Stimulated activated CD4-positive, alpha-beta T cell treated with anti-CD3 and anti-CD28 coated beads, TNF-alpha, amount 100 ng/mL, for 48 hours (primary cell): ENCODE measurements at places on chromosomes 16 and 17.

DNA sequence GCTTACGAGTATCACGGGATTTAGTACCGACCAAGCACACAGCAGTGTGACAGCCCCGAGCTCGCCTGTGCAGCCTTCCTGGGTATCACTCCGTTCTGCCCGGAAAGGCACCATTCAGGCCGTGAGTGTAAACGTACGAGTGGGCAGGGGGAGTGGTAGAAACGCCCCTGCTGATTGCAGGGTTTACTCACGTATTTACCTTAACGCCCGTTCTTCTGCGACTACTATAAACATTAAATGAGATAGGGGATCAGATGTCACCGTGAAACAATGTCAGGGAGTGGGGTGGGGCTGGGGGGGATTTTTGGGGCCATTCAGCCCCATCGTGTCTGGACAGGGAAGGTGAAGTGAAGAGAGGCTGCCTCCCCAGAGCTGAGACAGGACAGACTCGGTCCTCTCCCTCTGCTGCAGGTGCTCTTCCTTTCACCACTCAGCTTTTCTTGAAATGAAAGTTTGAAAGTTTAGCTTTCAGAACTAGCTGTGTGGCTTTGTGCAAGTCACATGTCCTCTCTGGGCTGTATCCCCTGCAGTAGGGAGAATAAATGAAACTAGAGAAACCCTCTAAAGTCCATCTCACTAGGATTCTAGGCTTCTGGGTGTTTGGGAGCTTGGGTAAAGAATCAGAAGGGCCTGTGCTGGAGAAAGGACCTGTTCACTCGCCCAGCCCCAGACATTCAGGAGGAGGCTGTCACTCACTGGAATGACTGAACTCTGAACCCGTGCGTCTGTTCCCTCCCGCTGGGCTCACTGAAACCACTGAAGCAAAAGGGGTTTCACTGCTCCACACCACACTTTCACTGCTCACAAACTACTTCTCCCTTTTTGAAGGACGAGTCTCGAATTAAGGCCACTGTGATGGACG lies 66.7 kb downstream of the RPA1 start:
- DNase-seq = no peak

GRCh38 chr16:64397945-64398508 lies 723.8 kb downstream of the CDH11 start:
- DNase-seq = no peak

GRCh38 chr16:48860341-48860740 lies 250.4 kb upstream of the N4BP1 start:
- no peak for DNase-seq

GRCh38 chr17:71315568-71315967 lies 805.3 kb upstream of the SOX9 start:
- no peak for DNase-seq

DNA sequence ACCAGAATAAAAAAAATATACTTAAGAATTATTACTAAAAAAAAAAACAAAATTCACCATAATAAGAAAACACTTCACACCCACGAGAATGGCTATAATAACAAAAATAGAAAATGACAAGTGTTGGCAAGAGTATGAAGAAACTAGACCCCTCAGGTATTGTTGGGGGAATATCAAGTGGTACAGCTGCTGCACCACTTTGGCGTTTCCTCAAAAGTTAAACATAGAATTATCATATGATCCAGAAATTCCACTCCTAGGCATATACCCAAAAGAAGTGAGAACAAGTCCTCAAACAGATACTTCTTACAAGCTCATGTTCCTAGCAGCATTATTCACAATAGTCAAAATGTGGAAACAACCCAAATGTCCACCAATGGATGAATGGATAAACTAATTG lies 26.3 kb downstream of the AMFR start:
- DNase-seq = no peak

DNA sequence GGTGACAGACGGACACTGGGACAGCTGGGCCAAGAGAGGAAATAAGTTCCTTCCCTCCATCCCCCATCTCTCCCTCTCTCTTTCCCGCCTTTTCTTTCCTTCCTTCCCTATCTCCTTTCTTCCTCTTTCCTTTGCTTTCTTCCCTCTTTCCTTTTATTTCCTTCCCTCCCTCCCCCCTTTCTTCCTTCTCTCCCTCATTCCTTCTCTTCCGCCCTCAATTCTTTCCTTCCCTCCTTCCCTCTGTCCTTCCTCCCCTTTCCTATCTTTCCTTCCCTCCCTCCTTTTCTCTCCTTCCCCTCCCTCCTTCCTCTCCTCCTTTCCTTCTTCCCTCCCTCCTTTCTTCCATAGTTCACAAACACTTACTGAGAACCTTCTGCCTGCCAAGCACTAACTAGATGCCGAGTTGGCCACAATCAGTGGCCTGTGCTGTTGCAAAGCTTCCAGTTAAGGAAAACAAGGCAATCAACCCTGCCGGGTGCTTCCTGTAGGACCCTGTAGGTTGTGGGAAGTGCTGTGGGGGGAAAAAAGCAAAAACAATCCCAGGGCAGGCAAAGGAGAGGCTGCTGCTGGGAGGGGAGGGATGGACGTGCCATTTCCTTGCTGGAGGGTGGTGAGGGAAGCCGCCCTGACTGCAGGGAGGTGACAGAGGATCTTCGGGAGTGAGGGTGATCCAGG lies 31.7 kb downstream of the ABCC6 start:
- DNase-seq = no peak

GRCh38 chr17:81241648-81242420 lies 2.7 kb downstream of the NDUFAF8 start:
- peak; percentile 41 for DNase-seq

DNA sequence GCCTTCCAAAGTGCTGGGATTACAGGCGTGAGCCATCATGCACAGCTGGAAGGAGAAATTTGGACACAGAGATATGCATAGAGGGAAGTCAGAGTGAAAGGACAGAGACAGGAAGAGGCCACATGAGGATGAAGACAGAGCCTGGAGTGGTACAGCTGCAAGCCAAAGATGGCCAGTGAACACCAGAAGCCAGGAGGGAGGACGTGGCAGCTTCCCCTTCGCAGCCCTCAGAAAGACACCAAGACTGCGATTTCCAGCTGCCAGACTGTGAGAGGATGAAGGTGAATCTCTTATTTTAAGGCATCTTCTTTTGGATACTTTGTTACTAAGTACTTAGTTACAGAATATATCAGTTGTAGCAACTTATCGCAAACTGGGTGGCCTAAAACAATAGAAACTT lies 60.5 kb upstream of the PLCG2 start:
- DNase-seq = no peak

GRCh38 chr17:76755285-76755684 lies 17.4 kb downstream of the MFSD11 start:
- no peak for DNase-seq

- DNase-seq = no peak
These were observed 4.3 kb upstream of the POLG2 start for GRCh38 chr17:64500862-64501765.

- DNase-seq = no peak
These were observed 97.8 kb downstream of the NXN start for GRCh38 chr17:881778-882177.

DNA sequence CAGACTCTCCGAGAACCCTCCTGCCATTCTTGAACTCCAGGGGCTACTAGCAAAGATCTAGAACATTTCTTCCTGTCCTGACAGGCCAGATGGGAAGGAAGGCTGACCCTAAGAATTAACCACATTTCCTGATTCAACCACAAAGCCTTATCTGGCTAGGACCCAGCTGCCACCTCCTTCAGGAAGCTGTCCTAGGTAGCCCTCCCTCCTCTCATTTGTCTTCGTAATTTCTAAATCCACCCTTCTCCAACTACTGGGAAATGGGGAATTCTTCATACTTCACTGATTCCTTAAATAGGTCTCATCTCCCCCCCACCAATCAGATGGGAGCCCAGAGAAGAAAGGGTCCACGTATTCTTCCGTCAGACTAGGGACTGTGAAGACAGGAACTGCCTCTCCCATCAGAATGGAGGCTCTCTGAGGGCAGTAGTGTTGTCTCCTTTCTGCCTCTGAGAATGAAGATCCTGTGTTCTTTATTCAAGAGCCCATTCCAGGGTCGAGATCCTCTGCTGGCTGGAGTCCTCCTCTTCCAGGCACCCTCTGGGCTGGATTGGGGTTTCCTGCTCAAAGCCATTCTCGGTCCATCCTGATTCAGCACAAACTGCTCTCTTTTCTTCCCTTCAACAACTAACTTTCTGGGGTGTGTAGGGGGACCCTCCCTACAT lies 2.1 kb downstream of the SAMD14 start:
- no peak for DNase-seq

- no peak for DNase-seq
These were observed 38.1 kb downstream of the ZDHHC7 start for GRCh38 chr16:84973236-84973635.

DNA sequence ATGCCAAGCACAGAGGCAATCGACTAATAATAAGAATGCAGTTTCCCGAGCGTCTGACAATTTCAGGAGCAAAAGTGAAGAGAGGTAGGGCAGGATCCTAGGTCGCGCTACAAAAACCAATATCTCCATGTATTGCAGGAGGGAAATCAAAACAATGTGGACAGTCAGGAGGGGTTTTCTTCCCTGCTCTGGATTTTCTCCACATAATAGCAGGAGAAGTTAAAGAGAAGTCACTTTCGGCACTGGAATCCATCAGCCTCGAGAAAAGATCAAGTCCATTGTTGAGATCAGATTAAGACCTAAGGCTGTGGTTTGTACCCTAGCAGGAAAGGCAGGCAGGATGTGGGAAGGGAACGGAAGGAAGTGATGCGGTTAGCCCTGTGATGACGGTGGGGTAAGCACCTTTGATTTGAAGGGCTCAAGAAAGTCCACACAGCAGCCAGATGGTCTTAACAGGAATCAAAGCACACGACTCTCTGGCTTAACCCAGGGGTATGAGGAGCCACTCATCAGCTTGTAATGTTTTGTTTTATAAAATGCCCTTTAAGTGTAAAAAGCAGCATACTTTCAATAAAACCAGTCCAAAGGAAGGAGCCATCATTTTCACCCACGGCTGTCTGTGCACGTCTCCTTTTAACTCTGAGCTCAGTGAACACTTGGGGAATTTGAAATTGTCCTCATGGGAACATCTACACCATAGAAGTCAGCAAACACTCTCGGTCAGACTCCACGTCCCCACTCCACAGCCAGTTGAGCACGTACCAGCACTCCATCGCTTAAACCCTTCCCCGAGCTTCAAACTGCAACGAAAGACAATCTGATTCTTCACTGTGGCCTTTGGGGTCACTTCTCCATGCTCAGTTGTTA lies 15.8 kb upstream of the AKTIP start:
- peak; percentile 65 for DNase-seq

GRCh38 chr17:30513346-30513745 lies 36.1 kb downstream of the GOSR1 start:
- DNase-seq = no peak

DNA sequence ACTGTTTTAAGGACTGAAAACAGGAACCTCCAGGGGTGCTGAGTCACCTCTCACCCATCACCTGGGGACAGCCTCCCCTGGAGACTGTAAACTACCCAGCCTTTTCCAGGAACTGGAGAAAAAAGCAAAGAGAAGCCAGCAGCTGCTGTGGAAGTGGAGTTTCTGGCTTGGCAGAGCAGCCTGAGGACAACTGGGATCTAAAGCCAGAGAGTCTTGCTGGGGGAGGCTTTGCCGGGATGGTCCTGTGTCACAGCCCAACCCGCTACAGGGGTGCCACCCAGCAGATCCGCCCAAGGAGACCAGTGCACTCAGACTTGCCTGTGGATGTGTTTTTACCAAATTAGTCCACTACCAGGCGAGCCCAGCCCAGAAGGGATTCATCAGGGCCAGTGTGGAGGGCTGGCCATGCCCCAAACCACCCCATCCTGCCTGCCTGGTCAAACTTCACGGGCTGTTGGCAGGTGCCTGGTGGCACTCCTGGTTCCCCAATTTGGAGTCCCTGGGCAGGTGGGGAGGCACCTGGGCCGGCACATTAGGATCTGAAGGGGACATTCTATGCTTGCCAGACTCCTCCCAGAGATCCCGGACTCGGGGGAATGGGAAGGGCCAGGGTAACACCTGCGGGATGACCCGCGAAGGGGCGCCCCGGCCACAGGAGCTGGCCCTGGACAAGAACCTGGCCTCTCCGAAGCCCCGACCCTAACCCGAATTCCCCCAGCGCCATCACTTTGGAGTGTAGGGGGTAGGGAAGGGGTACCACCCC lies 771 bp downstream of the MSRB1 start:
- DNase-seq = no peak

GRCh38 chr17:33038740-33039139 lies 47.1 kb downstream of the SPACA3 start:
- DNase-seq = peak; percentile 13

DNA sequence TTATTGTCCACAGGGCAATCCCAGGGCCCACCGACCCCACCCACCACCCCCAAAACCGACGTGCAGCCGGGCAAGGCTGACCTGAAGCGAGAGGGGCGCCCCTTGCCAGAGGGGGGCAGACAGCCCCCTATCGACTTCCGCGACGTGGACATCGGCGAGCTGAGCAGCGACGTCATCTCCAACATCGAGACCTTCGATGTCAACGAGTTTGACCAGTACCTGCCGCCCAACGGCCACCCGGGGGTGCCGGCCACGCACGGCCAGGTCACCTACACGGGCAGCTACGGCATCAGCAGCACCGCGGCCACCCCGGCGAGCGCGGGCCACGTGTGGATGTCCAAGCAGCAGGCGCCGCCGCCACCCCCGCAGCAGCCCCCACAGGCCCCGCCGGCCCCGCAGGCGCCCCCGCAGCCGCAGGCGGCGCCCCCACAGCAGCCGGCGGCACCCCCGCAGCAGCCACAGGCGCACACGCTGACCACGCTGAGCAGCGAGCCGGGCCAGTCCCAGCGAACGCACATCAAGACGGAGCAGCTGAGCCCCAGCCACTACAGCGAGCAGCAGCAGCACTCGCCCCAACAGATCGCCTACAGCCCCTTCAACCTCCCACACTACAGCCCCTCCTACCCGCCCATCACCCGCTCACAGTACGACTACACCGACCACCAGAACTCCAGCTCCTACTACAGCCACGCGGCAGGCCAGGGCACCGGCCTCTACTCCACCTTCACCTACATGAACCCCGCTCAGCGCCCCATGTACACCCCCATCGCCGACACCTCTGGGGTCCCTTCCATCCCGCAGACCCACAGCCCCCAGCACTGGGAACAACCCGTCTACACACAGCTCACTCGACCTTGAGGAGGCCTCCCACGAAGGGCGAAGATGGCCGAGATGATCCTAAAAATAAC lies 3.0 kb downstream of the SOX9 start:
- no peak for DNase-seq

GRCh38 chr16:49021136-49021535 lies 260.5 kb downstream of the CBLN1 start:
- DNase-seq = no peak

DNA sequence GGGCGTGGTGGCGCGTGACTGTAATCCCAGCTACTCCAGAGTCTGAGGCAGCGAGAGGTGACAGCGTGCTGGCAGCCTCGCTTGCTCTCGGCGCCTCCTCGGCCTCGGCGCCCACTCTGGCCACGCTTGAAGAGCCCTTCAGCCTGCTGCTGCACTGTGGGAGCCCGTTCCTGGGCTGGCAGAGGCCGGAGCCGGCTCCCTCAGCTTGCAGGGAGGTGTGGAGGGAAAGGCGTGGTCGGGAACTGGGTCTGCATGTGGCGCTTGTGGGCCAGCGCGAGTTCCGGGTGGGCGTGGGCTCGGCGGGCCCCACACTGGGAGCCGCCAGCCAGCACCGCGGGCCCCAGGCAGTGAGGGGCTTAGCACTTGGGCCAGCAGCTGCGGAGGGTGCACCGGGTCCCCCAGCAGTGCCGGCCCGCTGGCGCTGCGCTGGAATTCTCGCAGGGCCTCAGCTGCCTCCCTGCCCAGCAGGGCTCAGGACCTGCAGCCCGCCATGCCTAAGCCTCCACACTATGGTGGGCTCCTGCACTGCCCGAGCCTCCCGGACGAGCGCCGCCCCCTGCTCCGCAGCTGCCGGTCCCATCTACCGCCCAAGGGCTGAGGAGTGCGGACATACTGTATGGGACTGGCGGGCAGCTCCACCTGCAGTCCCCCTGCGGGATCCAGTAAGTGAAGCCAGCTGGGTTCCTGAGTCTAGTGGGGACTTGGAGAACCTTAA lies 1093.3 kb upstream of the CDH8 start:
- DNase-seq = no peak

- no peak for DNase-seq
These were observed 34.0 kb downstream of the UBE2G1 start for GRCh38 chr17:4332296-4332970.
